ELR (cell line): ENCODE measurements at places on chromosomes 3 and 15.

- DNase-seq = no peak
Observed at GRCh38 chr15:54564166-54564565, 585.9 kb downstream of the UNC13C start.

GRCh38 chr3:114666623-114667022, 372.8 kb downstream of the TIGIT start:
- DNase-seq = no peak

GRCh38 chr15:98294126-98294525, 333.6 kb downstream of the ARRDC4 start:
- DNase-seq = no peak

GRCh38 chr3:132654190-132654589, 5.4 kb downstream of the ACAD11 start:
- peak; percentile 54 for DNase-seq

DNA sequence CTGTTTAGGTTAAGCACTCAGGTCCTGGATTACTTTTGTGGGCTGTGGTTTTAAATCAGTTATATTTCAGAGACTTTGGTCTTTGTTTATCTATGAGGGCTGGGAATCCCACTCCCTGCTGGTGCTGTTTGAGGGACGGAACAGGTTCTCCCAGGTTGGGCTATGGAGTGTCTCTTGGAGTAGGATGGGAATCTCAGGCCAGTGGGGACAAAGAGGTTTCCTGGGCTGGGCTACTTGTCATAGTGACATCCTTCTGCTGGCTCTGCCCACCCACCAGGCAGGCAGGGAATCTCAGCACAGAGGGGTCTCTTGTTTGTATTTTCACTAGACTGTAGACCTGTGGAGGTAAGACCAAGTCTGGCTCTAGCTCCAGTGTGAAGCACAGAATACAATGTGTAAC, 47.2 kb upstream of the UBE3A start:
- no peak for DNase-seq

GRCh38 chr3:196202516-196202970, 8.7 kb downstream of the ZDHHC19 start:
- no peak for DNase-seq

- no peak for DNase-seq
Observed at GRCh38 chr15:65310431-65311137, 6.1 kb downstream of the RNU5B-1 start.
